Kidney (tissue), 22 donors: ENCODE measurements at places on chromosomes 7 and 10.
A peak's percentile ranks its signal among the peaks of the same experiment; 100 is the strongest.

GRCh38 chr7:130486114-130486953 lies 5.6 kb upstream of the MEST start:
- peak; percentile 70 for DNase-seq

- peak; percentile 99 for DNase-seq
These were observed at the start of gene PPIA for GRCh38 chr7:44796504-44797328. TSS of gene PPIA (plus strand) at chr7:44796681. CDS start at chr7:44796725, 44 bp downstream.

- no peak for DNase-seq
These were observed 246.0 kb upstream of the SHH start for GRCh38 chr7:156058248-156058647.

DNA sequence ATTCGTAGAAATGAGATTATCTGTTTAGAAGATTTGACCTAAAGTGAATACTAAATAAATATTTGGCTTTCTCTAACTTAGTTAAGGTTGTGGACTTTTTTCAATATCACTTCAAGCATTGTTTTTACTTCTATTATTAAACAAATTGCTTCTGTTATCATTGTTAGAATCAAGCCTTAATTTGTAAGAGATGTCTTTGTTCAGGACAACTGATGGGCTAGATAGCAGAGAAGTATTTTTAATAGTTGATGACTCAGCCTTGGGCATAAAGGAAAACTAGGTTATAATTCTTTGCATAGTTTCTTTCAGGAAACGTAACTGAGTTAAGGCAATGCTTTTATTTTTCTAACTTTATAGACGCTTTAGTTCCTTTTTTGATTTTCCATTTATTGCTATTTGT lies 128.8 kb upstream of the SMIM30 start:
- no peak for DNase-seq

DNA sequence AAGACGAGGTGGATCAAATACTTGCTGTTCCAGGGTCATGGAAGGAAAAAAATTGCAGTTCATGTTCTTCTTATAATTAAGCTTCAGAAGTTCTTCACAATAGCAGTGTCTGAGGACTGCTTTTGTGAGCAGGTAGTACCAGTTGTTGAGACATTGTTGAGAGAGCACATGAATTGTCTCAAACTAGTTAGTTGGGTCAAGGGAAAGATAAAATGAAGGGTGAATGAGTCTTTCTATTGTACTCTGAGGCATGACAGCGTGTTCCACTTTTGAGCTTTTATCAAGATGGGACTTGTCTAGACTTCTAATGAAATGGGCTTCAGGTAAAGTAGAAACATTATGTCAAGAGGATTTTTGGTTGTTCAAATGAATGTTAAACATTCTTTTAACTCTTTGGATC lies 26.0 kb downstream of the KAT6B start:
- DNase-seq = no peak

DNA sequence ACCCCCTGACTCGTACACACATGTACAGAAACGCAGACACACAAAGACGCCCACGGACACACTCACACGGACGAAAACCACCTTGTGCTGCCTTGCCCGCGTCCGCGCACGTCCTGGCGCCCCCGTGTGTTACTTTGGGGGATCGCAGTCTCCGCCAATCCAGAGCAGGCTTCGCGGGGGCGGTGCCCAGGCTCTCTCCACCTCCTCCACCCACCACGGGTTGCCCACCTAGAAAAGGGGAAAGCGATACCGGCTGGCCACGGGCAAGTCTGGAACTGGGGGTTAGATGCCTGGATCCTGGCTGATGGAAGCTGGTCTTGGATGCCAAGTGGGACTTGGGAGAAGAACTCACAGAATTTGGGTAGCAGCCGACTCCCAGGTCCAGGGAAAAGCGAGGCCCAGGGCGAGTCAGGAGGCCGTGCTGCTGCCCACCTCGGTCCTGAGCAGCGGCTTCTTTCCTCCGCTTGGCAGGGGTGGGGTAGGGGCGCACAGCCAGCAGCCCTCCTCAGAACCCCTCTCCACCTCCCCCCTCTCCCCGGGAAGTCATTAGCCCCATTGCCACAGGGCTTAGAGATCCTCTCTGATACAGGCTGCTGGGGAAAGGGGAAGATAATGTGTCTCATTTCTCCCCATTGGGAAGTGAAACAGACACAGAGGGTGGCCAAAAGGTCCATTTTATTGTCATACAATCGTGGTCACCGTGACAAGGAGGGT lies 4.6 kb upstream of the VGF start:
- peak; percentile 81 for DNase-seq

DNA sequence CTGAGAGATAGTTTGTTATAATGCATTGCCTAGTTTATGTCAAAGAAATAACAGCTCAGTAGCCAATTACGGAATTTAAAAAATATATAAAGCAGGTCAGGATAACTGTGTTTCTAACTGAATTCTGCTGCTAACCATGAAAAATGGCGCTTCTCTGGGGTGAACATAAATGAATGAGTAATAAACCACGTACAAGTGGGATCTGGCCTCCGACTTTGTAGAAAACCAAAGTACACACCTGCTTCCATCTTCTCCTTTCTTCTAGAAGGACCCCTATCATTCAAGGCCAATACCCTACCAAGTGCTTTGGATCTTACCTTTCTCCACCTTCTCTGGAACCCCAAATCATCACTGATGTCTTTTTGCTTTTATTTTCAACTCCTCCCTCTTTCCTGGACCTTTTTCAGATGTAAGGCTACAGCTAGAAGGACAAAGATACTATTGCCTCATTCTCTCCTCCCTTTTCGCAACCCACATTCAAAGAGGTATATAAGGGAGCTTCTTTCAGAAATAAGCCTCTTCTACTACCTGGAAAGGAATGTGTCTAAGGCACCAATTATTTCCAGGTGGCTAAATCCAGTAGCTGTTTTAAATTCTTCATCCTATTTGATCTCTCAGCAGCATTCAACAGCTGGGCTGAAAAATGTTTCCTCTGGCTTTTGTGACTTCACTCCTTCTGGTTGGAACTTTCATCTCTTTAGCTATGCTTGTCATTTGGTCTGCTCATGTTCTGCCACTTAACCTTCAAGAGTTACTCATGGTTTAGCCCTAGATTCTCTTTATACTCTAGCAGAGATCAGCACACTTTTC lies 37.7 kb downstream of the NAMPT start:
- no peak for DNase-seq

DNA sequence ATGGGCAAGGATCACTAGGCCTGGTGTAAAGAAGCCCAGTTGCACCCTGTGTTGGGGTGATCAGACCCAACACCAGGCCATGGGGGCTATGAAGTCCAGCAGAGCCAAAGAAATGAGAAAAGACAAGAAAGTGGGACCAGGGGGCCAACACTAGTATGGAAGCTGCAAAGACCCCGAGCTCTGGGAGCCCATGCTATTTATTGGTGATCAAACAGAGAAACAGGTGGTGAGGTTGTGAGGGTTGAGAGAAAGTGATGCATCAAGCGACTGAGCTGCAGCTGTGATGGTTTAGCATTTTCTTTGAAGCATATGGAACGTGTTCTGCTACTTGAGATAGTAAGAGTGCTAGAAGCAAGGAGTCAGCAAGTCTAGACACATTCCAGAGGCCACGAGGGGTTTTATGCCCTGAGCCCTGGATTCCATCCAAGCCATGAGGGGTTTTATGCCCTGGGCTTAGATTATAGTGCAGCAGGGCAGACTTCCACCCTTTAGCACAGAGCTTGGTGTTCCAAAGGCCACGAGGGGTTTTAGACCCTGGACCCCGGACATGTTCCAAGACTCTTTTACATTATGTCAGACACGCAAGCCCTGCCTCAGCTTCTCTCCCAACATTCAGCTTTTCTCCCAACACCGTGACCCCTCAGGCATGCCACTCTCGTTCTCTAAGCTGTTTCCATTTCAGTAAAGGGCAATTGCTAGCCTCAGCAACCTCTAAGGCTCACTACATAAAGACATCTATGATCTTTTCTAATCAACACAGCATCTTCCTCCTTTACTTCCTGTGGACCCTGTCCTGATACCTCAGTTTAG lies 43.1 kb upstream of the GPAM start:
- no peak for DNase-seq

- no peak for DNase-seq
These were observed 8.9 kb downstream of the LCOR start for GRCh38 chr10:96840841-96841518.

DNA sequence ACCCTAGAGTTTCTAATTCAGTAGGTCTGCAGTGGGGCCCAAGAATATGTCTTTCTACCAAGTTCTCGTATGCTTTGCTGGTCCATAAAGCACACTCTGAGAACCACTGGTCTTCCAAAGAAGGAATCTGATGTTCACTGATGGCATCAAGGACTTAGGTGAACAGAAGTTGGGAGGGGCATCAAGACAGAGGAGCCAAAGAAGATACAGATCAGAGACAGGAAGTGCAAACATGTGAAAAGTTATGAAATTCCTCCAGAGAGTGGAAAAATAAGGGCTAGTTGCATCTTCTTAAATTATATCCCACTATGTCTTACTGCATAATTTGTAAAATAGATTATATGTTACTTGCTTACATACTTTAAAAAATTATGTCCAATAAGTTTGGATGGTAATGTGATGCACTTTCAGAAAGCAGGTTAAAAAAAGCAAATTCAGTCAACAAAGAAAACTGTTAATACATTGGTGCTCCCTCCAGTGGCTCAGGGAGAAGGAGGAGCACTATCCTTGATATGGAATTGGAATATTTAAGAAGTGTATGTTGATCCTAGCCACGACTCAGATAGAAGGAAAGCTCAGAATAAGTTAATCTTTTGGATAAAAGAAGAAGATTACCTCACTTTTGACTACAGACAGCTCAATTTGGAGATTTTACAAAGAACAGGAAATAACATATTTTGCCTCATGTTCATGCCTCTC lies 35.8 kb downstream of the CREB3L2 start:
- no peak for DNase-seq

DNA sequence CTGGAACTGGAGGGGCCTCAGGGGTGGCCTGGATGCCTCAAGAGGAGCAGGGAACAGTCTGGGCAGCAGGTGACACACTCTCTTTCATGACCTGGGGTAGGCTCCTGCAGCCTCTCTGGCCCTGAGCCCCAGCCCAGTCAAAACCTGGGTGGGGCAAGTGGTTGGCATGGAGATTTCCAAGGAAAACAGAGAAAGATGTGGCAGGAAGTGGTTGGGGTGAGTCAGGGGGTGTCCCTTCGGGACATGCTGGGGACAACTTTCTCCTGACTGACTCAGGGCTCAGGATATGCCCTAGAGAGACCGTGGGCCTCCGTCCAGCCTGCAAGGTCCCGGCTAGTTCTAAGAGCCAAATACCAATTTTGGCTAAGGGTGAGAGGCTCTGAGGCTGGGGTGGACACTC lies 2.9 kb downstream of the AQP1 start:
- no peak for DNase-seq

GRCh38 chr7:111558991-111559390 lies 3.3 kb downstream of the IMMP2L start:
- peak; percentile 20 for DNase-seq

DNA sequence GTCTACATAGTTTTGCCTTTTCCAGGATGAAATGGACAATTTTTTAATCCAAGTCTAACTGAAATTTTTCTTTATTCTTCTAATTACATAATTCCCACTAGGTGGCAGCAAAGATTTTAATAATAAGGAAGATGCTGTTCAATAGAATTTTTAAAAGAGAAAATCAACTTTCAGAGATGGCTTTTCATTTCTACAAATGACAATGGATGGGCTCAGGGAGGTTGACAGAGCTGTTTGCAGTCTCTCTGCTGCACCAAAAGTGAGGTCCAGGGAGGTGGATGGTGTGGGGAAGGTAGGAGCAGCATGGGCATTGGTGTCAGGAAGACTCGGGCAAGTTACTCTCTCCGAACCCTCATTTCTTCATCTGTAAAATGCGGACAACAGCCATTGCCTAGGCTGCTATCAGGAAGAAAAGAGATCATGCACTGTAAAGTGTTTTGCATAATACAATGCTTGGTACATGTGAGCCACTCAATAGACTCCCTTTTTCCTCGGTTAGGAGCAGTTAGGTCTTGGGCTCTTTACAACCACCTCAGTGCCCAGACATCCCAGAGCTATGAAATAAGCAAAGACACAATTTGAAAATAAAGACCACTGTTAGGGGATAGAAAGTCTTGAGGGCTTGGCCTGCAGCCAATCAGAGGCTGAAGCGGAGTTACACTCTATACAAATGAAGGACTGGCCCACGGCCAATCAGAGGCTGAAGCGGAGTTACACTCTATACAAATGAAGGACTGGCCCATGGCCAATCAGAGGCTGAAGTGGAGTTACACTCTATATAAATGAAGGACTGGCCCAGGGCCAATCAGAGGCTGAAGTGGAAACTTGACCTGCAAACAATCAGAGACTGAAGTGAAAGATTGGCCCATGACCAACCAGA lies 107.1 kb downstream of the ABLIM1 start:
- DNase-seq = no peak

- no peak for DNase-seq
These were observed 243.0 kb downstream of the PLXNA4 start for GRCh38 chr7:132333301-132333700.

- no peak for DNase-seq
These were observed 12.0 kb downstream of the FXYD4 start for GRCh38 chr10:43383204-43383971.

DNA sequence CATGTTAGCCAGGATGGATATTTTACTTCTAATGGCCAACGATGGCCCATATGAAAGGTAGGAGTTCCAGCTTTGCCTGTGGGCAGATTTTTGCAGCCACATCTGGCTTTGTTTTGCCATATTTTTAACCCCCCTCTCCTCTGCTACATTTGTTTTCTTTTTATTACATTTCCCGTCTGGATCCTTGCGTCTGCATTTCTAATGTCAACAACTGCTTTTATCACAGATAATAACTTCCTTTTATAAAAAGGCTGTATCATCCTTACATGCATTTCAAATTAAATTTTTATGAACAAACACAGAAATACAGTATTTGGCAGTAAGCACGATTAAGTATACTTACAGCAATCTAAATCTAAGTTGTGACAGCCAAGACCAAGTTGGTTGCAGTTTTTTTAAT lies 156.0 kb downstream of the BAMBI start:
- no peak for DNase-seq

DNA sequence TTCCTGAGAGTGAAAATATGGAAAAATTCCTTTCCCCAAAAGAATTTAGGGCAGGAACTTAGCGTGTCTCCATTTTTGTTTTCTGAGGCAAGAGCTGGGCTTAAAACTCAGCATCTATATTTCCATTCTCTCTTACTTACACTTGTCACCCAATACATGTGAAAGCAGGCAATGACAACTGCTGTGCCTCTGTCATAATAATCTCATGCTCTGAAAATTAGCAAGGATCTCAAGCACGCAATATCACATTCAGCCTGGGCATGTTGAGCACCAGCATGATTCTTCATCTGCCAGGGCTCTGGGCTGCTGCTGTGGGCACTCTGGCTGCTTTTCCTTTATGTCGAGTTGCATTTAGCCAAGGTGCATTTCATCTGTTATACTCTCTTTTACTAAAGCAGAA lies 255.5 kb downstream of the SNX10 start:
- no peak for DNase-seq
